Stomach (tissue), 19 donors: ENCODE measurements at places on chromosomes 5 and 9. TPM values are rescaled to one million over a fixed set of nuclear protein-coding genes. Genes with fewer than 3 reads are reported as not detected.

Gene FBP1
- 48.1 TPM for polyA plus RNA-seq

Gene PRRC1
- polyA plus RNA-seq = 18.4 TPM

Gene ABO
- 1.6 TPM for polyA plus RNA-seq

Gene BHMT
- 2.6 TPM for polyA plus RNA-seq

Gene PCDHA13
- 0.61 TPM for polyA plus RNA-seq

Gene RANBP3L
- 1.4 TPM for polyA plus RNA-seq

Gene HTR4
- polyA plus RNA-seq = not detected

Gene ARHGEF28
- polyA plus RNA-seq = 13.9 TPM

Gene TLE1
- 33.0 TPM for polyA plus RNA-seq

Gene TRAF1
- 3.7 TPM for polyA plus RNA-seq

Gene LURAP1L
- polyA plus RNA-seq = 6.7 TPM

Gene GDA
- 2.6 TPM for polyA plus RNA-seq

Gene OTP
- polyA plus RNA-seq = not detected

Gene IDNK
- polyA plus RNA-seq = 8.0 TPM

Gene KCTD16
- polyA plus RNA-seq = not detected

Gene PCAT7
- 0.18 TPM for polyA plus RNA-seq

Gene RNF180
- polyA plus RNA-seq = 2.2 TPM

Gene CIZ1
- 49.0 TPM for polyA plus RNA-seq

Gene TMEM171
- polyA plus RNA-seq = 6.7 TPM

Gene CLIC3
- 15.2 TPM for polyA plus RNA-seq

Gene ZNF462
- 1.5 TPM for polyA plus RNA-seq

Gene SPRY4
- polyA plus RNA-seq = 7.9 TPM

Gene FASTKD3
- polyA plus RNA-seq = 9.9 TPM

Gene S1PR3
- polyA plus RNA-seq = 5.1 TPM

Gene OR1J1
- polyA plus RNA-seq = not detected

Gene RNF183
- polyA plus RNA-seq = 0.46 TPM

Gene FAM120A
- polyA plus RNA-seq = 59.4 TPM

Gene CMYA5
- polyA plus RNA-seq = 1.1 TPM

Gene INSYN2B
- not detected for polyA plus RNA-seq

Gene PCDHB11
- polyA plus RNA-seq = 0.30 TPM
